Panc1 (cell line): ENCODE measurements at places on chromosomes 7 and 10. TPM values are rescaled to one million over a fixed set of nuclear protein-coding genes. Genes with fewer than 3 reads are reported as not detected.

Gene TCAF2
- total RNA-seq, result 0.28 TPM

Gene RASA4B
- 1.2 TPM for total RNA-seq

Gene STN1
- total RNA-seq, result 28.9 TPM

Gene BTBD16
- total RNA-seq, result 0.82 TPM

Gene OPN1SW
- not detected for total RNA-seq

Gene NUTM2A
- total RNA-seq, result 0.21 TPM

DNA sequence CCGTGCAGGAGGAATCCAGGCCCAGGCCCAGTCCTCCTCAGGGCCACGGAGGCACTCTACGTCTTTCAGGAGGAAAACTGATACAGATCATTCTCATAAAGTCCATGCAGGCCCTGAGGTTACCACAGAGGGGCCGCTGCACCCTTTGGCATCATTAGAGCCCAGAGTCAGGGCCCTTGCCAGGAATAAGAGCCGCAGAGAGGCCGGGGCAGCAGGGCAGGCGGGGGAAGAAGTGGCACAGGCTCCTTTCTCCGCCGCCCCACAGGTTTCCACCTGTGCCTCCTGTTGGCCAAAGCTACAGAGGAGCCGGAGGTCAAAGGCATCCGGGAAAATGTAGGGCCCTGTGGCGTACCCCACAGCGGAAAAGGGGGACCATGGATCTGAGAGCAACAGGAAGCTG, 366.6 kb upstream of the SHH start:
- DNase-seq, result no peak

DNA sequence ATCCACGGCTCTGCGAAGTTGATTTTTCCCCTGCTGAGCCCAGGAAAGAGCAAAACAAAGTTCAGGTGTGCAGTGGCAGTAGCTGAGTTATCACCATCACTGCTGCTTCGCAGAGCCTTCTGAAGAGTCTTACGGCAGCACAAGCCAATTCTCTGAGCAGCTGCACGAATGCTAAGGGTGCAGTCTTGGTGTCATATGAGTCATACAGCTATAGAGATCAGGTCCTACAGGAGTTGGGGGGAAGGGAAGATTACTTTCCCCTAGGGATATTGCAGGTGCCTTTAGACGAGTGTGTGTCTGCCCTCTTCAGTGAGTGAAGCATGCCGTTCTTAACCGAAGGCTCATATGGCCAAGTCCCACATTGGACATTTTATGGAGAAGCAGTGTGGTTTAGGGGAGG, 227.8 kb downstream of the CELF2 start:
- DNase-seq, result no peak

DNA sequence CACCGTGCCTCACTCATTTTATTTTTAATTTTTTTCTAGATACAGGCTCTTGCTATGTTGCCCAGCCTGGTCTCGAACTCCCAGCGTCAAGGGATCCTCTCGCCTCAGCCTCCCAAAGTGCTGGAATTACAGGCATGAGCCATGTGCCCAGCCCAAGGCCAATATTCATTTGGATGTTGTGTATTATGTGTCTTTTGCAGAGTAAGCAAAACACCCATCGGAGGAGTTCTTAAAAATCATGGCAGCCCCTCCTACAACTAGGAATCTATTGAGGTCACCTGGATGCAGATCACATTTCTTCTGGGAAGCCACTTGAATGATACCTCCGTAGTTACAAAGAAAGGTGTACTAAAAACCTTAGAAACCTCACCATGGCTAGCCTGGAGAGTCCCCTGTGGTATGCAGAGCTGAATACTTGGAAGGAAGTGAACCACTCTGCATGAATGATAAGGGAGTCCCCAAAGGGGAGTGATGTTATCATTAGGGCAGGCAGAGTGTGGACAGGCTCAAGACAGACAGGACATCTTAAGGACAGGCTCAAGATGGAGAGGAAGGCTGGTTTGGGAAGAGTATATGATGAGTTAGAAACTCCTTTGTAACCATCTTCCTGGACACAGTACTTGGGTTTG, 185.7 kb downstream of the TAX1BP1 start:
- DNase-seq, result no peak

DNA sequence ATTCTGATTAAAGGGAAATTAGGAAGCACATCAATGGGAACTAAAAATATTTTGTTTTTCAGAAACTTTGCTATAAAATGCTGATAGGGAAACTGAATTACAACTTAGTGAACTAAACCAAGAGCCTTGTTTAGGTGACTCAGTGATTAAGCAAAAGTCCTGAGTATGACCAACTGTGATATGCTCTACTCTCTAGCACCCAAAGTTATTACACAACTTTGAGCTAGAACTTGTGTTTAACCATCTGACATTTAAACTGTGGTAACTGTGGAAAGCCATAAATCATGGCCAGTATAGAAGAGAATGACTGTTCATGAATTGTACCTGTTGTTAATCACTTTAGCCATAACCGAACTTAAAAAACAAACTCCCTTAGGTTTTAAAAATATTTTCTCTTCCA, 127.4 kb downstream of the ZNF365 start:
- no peak for DNase-seq

- DNase-seq, result no peak
These were observed 34.5 kb upstream of the MSRB2 start for GRCh38 chr10:23060918-23061317.

- DNase-seq, result no peak
These were observed 758.0 kb downstream of the TYW1 start for GRCh38 chr7:67754651-67755050.

- DNase-seq, result no peak
These were observed 23.9 kb downstream of the MACC1 start for GRCh38 chr7:20193242-20193777.

DNA sequence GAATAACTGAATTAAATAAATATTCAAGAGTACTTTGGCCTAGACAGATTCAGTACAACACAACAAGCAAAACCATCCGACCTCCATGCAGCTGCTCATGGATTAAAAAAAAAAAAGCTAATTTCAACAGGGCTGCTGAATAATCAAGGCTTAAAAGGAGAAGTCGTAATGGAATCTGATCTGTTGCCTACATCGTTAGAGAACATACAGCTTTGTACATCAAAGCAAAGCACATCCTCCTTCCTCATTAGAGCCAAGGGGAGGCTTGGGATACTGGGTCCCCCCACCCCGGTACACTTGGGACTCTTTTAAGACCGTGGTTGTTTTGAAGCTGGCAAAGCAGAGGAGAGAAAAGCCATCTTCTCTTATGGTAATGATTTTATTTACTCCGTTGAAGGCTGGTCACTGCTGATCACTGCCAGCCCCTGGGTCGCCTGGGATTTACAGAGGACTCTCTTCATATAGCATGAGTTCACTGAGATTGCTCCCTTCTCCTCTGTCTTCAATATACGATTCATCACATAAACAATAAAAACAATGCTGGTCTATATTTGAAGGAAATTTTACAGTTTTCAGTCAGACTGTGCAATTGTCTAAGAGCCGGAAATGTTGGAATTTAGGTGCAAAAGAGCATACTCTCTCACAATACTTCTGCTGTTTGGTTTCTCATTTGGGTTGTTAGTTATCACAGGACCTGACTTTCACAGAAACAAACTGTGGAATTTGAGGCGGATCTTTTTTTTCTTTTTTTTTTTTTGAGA, 148.8 kb downstream of the FAM107B start:
- DNase-seq, result no peak

- no peak for DNase-seq
These were observed 91.5 kb downstream of the CTTNBP2 start for GRCh38 chr7:117781707-117782106.
